ENCODE measurements at places on chromosomes 1 and 21.
A peak's percentile ranks its signal among the peaks of the same experiment; 100 is the strongest.

DNA sequence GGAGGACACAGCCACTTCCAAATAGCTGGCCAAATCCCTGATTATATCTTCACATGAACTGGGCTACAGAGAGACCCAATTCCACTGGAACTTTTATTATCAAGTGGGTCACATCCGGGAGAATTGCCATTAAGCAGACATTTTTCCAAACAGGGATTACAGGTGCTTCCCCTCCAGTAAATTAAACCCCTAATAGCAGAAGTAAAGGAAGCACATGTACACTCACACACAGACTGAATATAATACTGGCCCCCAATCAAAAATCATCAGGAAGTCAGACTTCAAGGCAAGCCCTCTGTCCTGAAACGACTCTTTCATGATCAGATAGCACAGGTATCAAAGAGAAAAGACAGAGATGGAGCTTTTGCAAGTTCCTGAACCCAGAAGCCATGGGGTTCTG lies 118.6 kb upstream of the PPP2R5A start:
- no peak overlapping the region for H3K27ac ChIP-seq
- H3K36me3 ChIP-seq = no peaks in the 10 kb centered on the region
- H3K4me1 ChIP-seq = no peaks in the 10 kb centered on the region
- no peak for DNase-seq
- H3K27me3 ChIP-seq = no peaks in the 10 kb centered on the region
- no peak overlapping the region for H3K4me3 ChIP-seq

DNA sequence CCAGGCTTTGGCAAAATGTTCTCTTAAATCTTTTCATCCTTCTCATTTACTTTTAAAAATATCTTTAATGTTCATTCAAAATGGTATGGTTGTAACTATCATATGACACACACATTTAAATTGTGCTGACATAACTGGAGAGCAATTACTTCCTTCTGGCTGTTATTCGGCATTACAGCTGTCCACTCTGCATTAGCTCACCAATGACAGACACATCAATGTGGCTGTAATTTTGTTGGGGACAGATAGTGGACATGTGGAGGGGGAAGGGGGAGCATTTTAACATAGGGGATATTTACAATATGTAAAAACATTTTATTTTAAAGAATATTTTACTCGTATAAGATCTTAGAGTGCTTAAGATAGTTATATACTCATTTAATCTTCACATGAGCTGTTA lies 319.8 kb downstream of the HMCN1 start:
- H3K36me3 ChIP-seq = no peaks in the 10 kb centered on the region
- no peak for DNase-seq
- H3K27ac ChIP-seq = no peak overlapping the region
- no peaks in the 10 kb centered on the region for H3K27me3 ChIP-seq
- H3K4me1 ChIP-seq = no peaks in the 10 kb centered on the region

DNA sequence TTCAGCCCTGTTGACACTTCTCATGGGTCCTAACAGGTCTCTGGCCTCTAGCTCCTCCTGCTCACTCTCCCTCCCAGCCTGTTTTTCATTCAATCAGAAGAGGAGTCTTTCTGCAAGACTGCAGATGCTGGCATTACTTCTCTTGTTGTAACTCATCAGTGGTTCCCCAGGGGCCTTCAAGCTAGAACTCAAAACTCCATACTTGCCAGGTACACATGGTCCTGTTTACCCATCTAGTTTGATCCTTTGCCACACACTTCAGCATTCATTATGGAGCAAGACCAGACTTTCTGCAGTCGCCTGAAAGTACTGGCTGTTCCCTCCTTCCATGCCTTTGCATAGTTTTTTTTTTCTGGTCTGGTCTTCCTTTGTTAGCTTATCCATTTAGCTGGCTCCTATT lies 47.9 kb downstream of the SERBP1 start:
- no peaks in the 10 kb centered on the region for H3K4me1 ChIP-seq
- H3K36me3 ChIP-seq = no peaks in the 10 kb centered on the region
- peak overlapping the region; percentile 19 for H3K27ac ChIP-seq
- no peak for DNase-seq
- H3K4me3 ChIP-seq = no peak overlapping the region

GRCh38 chr1:181486098-181486420 lies 2.7 kb downstream of the CACNA1E start:
- no peaks in the 10 kb centered on the region for H3K36me3 ChIP-seq
- DNase-seq = no peak
- peaks cover 32% of the 10 kb centered on the region for H3K4me1 ChIP-seq
- peaks cover 67% of the 10 kb centered on the region for H3K27me3 ChIP-seq

DNA sequence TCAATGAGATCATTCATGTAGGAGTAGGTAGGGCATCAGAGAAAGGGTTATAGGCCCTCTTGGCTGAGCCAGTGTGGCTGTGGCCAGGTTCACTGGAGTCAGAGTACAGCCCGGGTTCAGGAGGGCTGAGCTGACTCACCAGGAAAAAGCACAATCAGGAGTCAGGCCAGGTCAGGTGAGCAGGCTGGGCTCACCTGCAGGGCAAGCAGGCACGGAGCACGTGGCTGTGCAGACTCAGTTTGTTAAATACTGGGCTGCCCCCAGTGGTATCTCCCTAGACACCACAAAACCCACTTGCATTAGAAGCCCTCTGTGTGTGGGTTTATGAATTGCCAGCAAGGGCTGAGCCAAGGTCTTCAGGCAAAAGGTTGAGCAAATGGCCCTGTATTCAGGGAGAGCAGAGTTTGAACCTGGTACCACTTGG lies 122.1 kb upstream of the SERBP1 start:
- no peaks in the 10 kb centered on the region for H3K4me1 ChIP-seq
- H3K27me3 ChIP-seq = no peaks in the 10 kb centered on the region
- no peak for DNase-seq

GRCh38 chr1:19353596-19353995 lies 41.5 kb downstream of the SLC66A1 start:
- H3K36me3 ChIP-seq = peaks cover 37% of the 10 kb centered on the region
- H3K27me3 ChIP-seq = no peaks in the 10 kb centered on the region
- H3K4me3 ChIP-seq = no peak overlapping the region
- H3K4me1 ChIP-seq = peaks cover 43% of the 10 kb centered on the region
- no peak for DNase-seq

GRCh38 chr1:70888722-70889121 lies 158.9 kb downstream of the PTGER3 start:
- no peaks in the 10 kb centered on the region for H3K36me3 ChIP-seq
- no peak overlapping the region for H3K27ac ChIP-seq
- peaks cover 8% of the 10 kb centered on the region for H3K4me1 ChIP-seq
- no peak overlapping the region for H3K4me3 ChIP-seq
- no peak for DNase-seq

DNA sequence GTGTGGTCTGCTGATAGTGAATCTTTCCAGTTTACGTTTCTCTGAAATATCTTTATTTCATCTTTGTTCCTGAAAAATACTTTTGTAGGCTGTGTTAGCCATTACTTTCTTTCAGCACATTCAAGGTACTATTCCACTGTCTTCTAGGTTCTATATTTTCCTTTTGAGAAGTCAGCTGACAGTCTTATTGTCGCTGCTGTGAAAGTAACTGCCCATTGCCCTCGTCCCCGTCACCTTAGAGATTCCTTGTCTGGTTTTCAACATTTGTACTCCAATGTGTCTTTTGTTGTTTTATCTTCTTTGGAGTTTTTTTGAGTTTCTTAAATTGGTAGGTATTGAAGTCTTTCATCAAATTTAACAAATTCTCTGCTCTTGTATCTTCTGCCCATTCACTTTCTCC lies 19.8 kb upstream of the MX2 start:
- H3K27ac ChIP-seq = no peak overlapping the region
- no peak for DNase-seq

DNA sequence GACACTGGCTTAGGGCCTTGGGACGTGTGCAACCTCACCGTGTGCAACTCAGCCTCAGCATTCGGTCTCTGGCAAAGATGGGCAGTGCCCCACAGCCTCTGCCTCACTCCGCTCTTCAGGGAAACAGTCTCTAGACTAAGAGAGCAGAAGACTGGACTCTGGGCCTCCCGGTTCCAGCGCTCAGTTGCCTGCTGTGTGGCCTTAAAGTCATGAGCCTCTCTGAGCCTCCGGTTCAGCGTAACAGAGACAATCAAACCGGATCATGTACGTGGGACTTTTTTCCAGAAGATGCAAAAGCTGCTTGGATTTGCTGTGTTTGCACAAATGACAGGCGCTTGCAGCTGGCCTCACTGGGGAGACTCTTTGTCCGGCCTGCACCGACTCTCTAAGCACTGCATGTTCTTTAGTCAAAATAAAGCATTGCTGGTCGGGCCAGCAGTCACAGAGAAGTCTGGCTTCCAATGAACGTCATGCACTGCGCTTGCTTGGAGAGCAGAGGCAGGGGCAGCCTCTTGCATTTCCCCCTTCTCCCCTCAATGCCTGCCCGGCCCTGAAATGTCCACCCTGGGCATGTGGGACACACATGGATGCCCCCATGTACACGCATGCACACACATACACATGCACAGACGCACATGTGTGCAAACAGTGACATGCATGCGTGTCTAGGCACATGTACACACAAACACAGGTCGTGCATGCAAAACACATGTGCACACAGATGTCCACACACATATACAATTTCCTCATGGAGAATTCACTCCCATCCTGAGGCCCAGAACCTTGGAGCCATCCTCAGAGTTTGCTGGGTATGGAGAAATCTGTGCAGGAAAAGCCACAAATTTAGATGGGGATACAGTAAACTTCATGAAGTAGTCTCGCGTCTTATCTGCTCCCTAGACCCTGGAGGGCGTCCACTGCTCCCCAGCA lies 152.4 kb downstream of the PRDM16 start:
- H3K27me3 ChIP-seq = peaks cover 8% of the 10 kb centered on the region
- no peak overlapping the region for H3K4me3 ChIP-seq
- DNase-seq = no peak
- H3K4me1 ChIP-seq = peaks cover 39% of the 10 kb centered on the region

DNA sequence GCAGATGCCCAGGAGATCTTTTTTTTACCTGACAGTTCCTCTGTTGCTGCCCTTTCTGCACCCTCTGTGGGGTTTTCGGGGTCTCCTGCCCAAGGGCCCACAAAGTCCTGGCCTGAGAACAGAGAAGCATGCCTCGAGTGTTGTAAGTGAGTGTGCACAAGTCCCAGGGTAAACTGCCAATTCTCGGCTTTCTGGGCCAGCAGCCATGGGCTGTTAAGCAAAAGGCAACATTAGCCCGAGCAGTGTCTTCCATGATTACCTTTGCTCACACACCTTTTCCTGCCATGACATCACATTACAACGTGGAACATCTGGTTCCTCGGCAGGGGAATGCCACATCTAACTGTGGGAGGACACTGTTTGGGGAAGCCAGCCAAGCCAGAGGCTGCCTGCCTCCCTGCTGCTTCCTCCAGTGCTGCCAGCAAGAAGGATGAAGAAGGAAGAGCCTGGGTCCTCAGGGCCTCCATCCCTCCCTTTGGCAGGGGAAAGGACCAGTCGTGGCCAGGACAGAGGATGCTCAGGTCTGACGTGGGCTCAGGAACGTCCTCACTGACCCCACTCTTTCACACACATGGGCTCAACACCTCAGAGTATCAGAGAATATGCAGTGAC lies 485.9 kb downstream of the OMA1 start:
- DNase-seq = no peak
- no peaks in the 10 kb centered on the region for H3K36me3 ChIP-seq
- no peak overlapping the region for H3K4me3 ChIP-seq
- no peak overlapping the region for H3K27ac ChIP-seq
- H3K4me1 ChIP-seq = no peaks in the 10 kb centered on the region
- no peaks in the 10 kb centered on the region for H3K27me3 ChIP-seq

DNA sequence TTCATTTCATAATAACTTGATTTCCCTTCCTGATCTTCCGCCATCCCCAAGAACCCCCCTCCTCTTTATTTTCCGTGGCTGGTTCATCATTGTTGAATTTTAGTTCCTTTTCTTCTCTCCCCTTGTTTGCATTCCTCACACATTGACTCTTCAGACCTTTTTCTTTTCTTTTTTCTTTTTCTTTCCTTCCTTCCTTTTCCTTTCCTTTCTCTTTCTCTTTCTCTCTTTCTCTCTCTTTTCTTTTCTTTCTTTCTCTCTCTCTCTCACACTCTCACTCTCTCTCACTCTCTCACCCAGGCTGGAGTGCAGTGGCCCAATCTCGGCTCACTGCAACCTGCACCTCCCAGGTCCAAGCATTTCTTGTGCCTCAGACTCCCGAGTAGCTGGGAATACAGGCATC lies 231.3 kb downstream of the FMN2 start:
- no peak for DNase-seq
- H3K4me1 ChIP-seq = peaks cover 3% of the 10 kb centered on the region
- no peaks in the 10 kb centered on the region for H3K27me3 ChIP-seq
- H3K27ac ChIP-seq = no peak overlapping the region

DNA sequence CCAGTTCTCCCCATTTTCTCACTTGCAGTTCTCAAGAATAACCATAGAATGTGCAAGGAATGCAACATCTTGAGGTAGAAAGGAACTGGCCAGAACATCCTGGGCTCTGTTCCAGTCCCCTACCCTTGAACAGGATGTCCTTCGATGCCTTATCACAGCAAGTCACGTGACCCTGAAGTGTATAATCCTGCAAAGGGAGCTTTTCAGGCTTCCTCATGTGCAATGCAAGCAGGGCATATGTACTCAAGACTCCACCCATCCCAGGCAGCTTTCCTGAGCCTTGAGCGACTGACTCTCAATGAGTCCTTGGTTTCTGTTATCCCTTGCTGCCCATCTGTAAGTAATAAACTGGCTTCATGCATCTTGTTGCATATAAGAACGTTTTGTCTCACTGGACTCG lies 311.0 kb downstream of the MRPL39 start:
- no peaks in the 10 kb centered on the region for H3K27me3 ChIP-seq
- no peaks in the 10 kb centered on the region for H3K4me1 ChIP-seq
- H3K27ac ChIP-seq = no peak overlapping the region
- H3K36me3 ChIP-seq = no peaks in the 10 kb centered on the region
- no peak for DNase-seq

- H3K36me3 ChIP-seq = no peaks in the 10 kb centered on the region
- no peak overlapping the region for H3K4me3 ChIP-seq
- no peaks in the 10 kb centered on the region for H3K4me1 ChIP-seq
- H3K27me3 ChIP-seq = no peaks in the 10 kb centered on the region
- H3K27ac ChIP-seq = no peak overlapping the region
- DNase-seq = no peak
Observed at GRCh38 chr1:174080819-174081218, 58.7 kb upstream of the RC3H1 start.

GRCh38 chr1:186655876-186656275 lies 24.3 kb downstream of the PTGS2 start:
- no peak overlapping the region for H3K27ac ChIP-seq
- H3K36me3 ChIP-seq = no peaks in the 10 kb centered on the region
- no peak overlapping the region for H3K4me3 ChIP-seq
- DNase-seq = no peak
- no peaks in the 10 kb centered on the region for H3K27me3 ChIP-seq

- H3K4me1 ChIP-seq = no peaks in the 10 kb centered on the region
- H3K4me3 ChIP-seq = no peak overlapping the region
- no peak overlapping the region for H3K27ac ChIP-seq
- no peaks in the 10 kb centered on the region for H3K27me3 ChIP-seq
- no peak for DNase-seq
Observed at GRCh38 chr1:42479621-42480020, 16.5 kb downstream of the CCDC30 start.

- H3K4me3 ChIP-seq = no peak overlapping the region
- no peaks in the 10 kb centered on the region for H3K27me3 ChIP-seq
- no peak for DNase-seq
- H3K36me3 ChIP-seq = no peaks in the 10 kb centered on the region
- H3K27ac ChIP-seq = no peak overlapping the region
- no peaks in the 10 kb centered on the region for H3K4me1 ChIP-seq
Observed at GRCh38 chr21:35652196-35652595, 408.1 kb downstream of the SETD4 start.

GRCh38 chr1:116334015-116334547 lies 39.0 kb upstream of the ATP1A1 start:
- no peaks in the 10 kb centered on the region for H3K36me3 ChIP-seq
- H3K4me1 ChIP-seq = no peaks in the 10 kb centered on the region
- H3K27me3 ChIP-seq = no peaks in the 10 kb centered on the region
- no peak overlapping the region for H3K4me3 ChIP-seq
